Stimulated activated effector memory CD8-positive, alpha-beta T cell treated with anti-CD3 and anti-CD28 coated beads, Interleukin-12 subunit alpha, Interleukin-12 subunit beta, amount 100 ng/mL, for 72 hours (primary cell): ENCODE measurements at places on chromosomes 4 and X.

DNA sequence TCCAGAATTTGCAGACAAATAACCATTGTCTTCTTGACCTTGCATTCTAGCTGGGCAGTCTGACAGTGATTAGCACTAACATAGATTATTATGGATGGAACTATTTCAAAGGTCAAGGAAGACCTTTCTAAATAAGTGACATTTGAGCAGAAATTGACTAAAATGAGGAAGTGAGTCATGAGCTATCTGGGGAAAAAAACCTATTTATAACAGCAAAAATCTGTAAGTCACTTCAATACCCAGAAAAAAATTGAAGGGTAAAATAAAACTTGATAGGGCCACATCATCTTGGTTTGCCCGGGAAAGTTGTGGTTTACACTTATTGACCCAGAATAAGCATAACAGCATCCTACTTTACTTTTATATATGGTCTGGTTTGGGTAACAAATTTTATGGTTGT is 414.6 kb upstream of the HS3ST1 start:
- no peak for DNase-seq

- no peak for DNase-seq
Measured at GRCh38 chr4:11480683-11481082, 52.0 kb upstream of the HS3ST1 start.

DNA sequence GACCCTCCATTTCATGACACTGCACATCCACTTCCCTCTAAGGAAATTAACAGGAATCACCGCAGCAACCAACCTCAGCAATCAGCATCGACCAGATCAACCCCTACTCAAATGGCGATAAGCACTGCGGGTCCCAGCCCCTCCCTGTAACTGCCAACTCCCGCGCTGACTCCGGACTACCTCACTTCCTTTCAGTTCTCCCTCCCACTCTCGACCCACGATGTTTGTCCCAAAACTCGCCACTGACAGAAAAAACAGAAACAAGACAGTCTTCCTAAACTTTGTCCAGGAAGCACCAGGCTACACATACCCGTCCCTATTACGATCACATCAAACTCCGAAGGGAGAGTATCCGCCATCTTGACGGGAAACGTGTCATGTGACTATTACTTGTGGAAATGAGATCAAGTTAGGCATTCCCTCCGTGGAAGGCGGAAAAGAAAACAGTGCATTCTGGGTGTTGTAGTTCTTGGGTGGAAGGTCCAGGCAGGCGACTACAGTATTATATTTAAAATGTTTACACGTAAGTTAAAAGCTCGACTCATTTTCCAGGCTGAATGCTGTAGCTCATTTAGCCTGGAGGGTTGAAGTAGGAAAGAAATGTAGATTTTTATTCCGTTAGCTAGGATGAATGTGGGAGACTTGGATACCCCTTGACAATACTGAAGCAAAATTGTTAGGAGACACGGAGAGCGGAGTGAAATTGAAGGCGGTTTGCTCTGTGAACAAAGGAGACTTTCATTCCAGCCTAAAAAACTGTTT is at the start of gene CHM:
CHM (minus strand) TSS at position 385 of the 762 bp plus-strand sequence; CDS start at position 359, 26 bp downstream.
- peak; percentile 21 for DNase-seq

GRCh38 chr4:72971572-72971971 is 97.9 kb downstream of the COX18 start:
- no peak for DNase-seq

DNA sequence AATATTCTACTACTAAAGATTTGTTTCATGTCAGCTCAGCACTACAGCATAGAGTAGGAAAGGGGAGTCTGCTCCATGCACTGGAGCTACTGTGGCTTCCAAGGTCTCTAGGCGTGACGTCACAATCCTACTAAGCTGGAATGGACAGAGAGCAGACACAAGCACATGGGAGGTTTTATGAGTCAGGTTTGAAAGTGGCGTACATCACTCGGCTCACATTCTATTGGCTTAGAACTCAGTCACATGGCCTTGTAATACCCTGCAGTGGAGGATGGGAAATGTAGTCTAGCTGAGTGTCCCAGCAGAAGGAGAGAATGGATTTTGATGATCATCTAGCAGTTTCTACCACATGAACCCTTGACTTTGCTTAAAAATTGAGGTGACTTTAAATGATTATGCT is 624.8 kb upstream of the ATOH1 start:
- DNase-seq, result no peak

- DNase-seq, result no peak
Measured at GRCh38 chr4:85302756-85303155, 172.2 kb upstream of the ARHGAP24 start.

- DNase-seq, result no peak
Measured at GRCh38 chr4:15436513-15436912, 8.7 kb downstream of the C1QTNF7 start.

DNA sequence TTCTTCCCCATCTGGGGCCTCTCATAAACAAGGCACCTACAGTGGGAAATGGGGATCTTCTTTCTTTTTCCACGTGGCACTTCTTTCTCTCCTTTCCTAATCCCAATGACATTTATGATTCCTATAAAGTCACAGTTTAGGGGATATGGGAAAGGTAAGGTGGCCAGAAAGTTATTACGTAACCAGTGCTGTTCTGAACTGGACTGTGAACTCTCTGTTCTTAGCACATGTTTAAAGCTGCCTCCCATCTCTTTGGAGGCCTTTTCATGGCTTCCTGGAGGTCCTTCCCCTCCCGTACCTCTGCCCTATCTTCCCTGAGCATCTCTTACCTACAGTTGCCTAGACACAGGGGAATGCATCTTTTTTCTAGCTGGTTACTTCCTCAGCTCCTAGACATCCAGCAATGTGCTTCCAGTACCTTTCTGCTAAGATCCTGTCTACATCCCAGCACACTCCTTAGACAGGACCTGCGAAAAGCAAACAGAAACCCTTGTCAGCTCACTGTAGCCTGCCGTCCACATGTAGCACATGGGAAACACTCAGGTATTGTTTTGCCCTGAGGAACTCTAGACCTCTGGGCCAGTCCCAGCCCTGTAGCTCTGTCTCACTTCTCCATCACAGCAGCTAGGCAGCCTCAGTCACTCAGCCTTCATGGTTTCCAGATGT is 195.4 kb downstream of the NWD2 start:
- DNase-seq, result no peak

DNA sequence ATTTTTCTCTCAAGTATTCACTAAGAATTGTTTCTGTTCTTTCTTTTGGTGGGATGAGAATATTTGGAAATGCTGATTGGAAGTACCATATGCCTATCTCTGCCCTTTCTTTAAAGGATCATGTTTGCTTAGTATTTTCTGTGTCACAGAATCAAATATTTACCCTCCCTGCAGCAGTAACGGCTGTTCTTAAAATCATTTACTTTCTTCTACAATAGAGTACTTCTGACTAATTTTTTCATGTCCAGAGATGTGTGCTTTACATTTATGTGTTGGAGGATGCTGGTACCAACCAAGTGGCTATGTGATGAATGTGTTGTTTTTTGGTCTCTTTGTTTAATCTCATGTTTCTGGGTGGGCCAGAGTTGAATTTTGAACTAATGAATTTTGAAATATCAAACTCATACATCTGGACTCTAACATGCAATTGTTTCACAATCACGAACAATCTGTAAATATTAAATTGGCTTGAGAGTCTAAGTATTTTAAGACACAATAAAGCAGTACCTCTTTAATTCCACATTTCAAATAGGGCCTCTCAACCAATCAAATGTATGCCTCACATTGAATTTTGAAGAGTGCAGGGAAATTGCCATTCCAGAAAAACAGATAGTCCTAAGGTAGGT is 59.4 kb upstream of the ARSJ start:
- no peak for DNase-seq

GRCh38 chr4:6109842-6110560 is 90.3 kb downstream of the JAKMIP1 start:
- DNase-seq, result no peak

- no peak for DNase-seq
Measured at GRCh38 chrX:32448945-32449344, 762.4 kb downstream of the DMD start.

GRCh38 chrX:130072345-130072740 is 38.0 kb downstream of the ELF4 start:
- no peak for DNase-seq

DNA sequence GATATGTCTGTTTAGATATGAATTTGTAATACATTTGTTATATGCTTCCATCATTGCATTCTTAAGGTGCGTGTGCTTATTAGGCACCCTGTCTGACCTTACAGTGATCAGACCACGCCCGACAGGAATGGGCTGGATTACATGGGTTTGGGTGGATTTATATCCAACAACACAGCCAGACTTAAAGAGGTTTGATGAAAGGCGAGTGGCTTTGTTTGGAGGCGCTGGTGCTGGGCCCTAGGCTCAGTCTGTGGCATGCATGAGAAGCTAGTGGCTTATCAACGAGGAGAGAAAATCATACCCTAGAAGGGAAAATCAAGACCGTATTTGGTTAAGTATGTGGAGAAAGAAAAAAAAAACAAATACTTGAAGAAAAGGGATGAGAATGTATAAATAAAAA is 80.7 kb downstream of the STOX2 start:
- DNase-seq, result no peak

DNA sequence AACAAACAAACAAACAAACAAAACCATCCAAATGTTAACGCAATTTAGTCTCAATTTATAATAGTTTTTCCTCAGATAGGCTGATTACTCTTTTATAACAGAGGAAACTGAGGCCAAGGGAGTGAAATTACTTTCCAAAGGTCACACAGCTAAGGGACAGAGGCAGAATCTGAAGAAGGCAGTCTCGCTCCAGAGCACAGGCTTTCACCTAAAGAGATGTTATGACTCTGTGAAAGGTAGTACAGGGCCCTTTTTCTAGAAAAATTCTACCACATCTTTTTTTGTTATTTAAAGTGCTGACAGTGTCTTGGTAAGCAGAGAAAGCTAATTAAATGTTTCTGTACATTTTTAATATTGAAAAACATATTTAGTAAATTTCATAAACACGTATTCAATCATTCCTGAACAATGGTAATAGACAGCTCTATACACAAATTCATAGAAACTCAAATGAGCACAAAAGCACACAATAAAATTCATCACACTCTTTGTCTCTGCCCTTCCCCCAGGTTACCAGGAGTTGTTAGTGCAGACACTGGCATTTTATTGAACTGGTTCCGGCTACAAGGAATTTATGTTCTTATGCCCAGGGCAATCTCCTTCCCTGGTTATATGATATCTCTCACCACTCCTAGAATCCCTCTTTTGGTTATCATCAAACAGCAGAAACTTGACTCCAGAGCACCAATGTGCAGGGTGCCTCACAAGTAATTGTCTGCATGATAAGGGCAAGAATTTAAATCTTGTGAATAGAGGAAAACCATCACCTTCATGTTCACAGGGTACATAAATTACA is 7.7 kb upstream of the APBB2 start:
- no peak for DNase-seq

DNA sequence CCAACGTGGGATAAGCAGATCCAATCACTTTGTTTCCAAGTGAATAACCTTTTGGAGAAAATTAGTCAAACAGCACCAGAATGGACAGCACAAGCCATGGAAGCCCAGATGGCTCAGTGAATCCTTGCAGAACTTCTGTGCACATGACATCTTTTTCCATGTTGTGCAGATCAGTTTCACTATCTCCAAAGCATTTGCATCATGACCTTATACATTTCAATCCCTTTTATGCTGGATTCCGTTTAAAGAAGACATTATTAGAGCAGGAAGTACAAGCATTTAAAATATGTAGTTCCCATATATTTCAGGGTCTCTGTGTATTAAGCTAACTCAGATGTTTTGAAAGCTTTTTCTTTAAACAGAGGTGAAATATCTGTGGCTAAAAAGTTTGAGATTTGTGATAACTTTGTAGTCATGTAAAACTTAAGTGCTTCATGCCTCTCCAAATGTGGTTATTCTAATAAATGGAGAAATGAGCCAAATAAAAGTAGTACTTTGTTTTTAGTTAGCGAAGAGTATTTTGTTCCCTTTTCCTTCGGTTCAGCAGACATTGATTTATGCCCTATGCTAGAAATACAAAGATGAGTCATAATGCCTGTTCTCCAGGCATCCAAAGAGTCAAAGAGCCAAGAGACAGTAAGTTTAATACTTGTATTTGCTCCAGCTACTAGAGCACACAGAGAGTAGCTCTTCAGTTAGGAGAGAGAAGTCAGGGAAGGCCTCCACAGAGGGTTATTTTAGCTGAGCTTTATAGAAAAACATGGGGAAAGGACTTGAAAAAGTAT is 39.0 kb downstream of the PLAC8 start:
- DNase-seq, result no peak

DNA sequence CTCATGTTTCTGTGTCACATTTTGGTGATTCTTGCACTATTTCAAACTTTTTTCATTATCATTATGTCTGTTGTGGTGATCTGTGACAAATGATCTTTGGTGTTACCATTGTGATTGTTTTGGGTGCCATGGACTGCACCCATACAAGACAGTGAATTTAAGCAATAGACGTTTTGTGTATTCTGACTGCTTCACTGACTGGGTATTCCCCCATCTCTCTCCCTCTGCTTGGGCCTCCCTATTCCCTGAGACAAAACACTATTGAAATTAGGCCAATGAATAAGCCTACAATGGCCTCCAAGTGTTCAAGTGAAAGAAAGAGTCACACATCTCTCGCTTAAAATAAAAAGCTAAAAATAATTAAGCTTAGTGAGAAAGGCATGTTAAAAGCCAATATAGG is 60.2 kb downstream of the BANK1 start:
- DNase-seq, result no peak

GRCh38 chrX:103791826-103792485 is 15.3 kb downstream of the PLP1 start:
- no peak for DNase-seq

GRCh38 chr4:38463268-38463958 is 200.6 kb upstream of the KLF3 start:
- DNase-seq, result no peak

DNA sequence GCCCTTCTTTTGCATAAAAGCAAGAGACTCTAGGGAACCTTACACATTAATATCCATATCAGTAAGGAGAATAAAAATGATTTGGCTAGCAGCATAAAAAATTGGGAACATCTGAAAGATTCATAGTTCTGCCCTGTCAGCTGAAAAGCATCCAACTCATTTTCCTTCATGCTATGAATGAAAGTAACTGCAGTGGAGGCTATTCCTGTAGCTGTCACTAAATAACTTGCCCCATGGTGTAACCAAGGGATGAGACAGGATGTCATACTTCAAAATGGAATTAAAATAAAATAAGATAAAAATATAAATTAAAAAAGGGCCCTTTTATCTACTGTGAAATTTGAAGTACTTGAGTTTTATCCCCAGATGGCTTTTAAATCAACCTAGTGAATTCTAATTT is 878.8 kb downstream of the C4orf33 start:
- no peak for DNase-seq

- no peak for DNase-seq
Measured at GRCh38 chr4:139152249-139152648, 24.8 kb downstream of the ELF2 start.

DNA sequence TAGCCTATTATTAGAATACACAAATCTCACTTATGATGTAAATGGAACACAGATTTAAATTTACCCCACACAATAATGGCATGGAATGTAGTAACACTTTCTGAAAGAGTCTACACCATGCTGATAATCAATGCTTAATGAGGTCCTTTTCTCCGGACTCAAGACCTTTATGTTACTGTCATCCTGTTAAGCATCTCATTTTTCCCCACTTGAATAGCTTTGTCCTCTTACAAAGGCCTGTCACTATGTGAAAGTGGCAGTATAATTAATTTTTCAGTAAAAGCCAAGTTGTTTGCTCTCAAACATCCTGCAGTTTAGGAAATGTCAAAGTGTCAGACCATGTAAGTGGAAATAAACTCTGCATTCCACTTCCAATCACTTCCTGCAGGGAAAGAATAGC is 96.4 kb downstream of the GPC3 start:
- DNase-seq, result no peak

GRCh38 chrX:109049903-109050302 is 313.5 kb upstream of the IRS4 start:
- no peak for DNase-seq

- no peak for DNase-seq
Measured at GRCh38 chrX:39475372-39475771, 622.4 kb downstream of the BCOR start.
